ENCODE measurements at places on chromosomes 3 and 15.

- no peak for DNase-seq
Measured at GRCh38 chr3:112818289-112818688, 28.4 kb downstream of the CD200R1L start.

GRCh38 chr15:78154955-78155354 is 5.8 kb downstream of the IDH3A start:
- no peak for DNase-seq

- DNase-seq = no peak
Measured at GRCh38 chr15:67300266-67301025, 45.9 kb downstream of the IQCH start.

- DNase-seq = no peak
Measured at GRCh38 chr3:120762615-120763014, 20.1 kb downstream of the GTF2E1 start.

- DNase-seq = no peak
Measured at GRCh38 chr3:122057671-122058070, 2.5 kb downstream of the CD86 start.

DNA sequence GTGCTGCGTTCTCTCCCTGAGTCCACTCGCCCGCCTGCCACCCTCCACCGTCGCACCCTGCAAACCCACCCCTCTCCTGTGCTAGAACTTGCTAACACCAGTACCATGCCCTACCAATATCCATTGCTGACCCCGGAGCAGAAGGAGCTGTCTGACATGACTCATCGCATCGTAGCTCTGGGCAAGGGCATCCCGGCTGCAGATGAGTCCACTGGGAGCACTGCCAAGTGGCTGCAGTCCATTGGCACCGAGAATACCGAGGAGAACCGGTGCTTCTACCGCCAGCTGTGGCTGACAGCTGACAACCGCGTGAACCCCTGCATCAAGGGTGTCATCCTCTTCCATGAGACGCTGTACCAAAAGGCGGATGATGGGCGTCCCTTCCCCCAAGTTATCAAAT is 4.9 kb upstream of the ALAS1 start:
- DNase-seq = no peak

Measured in stimulated activated CD4-positive, alpha-beta T cell treated with anti-CD3 and anti-CD28 coated beads, Interleukin-12 subunit alpha, Interleukin-12 subunit beta, amount 100 ng/mL, for 4 hours (primary cell).